ENCODE measurements at places on chromosomes 7 and 10.

DNA sequence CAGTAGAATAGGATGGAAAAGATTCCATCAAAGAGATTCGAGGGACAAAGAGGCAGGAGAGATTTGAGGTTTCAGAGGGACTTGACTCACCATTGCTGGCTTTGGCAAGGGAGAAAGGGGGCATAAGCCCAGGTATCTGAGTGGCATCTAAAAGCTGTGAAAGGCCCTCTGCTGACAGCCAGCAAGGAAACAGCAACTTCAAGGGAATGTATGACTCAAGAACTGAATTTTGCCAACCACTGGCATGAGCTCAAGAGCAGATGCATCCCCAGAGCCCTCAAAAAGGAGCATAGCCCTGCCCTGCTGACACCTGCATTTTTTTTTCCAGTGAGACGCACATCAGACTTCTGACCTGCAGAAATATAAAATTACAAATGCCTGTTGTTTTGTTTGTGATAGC is 19.6 kb upstream of the ADAM12 start:
- DNase-seq = no peak

DNA sequence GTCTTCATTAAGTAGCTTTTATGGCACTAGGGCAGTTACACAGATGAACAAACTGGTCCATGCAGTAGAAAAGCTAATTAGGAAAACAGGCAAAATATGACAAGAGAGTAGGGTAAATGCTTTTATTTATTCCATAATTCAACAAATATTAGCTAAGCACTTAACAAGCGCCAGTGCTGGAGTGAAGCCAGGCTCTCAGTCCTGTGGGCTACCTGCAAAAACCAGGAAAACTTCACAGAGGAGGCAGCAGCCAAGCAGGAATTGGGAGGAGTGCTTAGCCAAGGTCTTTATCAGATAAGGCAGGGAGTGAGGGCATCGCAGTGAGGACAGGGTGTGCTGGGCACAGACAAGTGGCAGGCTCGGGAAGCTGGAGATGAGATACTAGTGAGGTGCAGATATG is 4.9 kb upstream of the KAT6B start:
- DNase-seq = peak; percentile 95

DNA sequence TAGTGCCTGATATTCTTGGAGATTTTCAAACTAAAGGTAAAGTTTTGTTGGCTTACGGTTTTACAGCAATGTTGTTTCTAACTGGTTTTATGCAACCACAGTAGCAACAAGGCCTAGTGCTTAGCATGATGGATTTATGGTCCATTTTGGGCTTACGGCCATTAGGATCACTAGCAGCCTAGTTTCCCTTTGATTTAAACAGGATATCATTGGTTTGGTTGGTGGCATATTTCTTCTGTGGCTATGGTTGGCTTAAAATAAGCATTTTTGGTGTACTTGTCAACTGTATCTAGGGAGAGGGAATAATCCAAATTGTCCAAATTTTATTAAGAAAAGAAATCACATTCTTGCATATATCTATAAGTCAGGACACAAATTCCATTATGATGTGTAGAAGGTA is 194.0 kb downstream of the HDAC9 start:
- DNase-seq = no peak

- DNase-seq = no peak
Measured at GRCh38 chr7:26574476-26574875, 282.8 kb downstream of the SNX10 start.

DNA sequence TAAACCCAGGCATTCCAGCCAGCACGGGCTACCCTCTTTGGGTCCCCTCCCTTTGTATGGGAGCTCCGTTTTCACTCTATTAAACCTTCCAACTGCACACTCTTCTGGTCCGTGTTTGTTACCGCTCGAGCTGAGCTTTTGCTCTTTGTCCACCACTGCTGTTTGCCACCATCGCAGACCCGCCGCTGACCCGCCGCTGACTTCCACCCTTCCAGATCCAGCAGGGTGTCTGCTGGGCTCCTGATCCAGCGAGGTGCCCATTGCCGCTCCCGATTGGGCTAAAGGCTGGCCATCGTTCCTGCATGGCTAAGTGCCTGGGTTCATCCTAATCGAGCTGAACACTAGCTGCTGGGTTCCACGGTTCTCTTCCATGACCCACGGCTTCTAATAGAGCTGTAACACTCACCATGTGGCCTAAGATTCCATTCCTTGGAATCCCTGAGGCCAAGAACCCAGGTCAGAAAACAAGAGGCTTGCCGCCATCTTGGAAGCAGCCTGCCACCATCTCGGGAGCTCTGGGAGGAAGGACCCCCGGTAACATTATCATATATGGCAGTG is 14.5 kb downstream of the ZNF277 start:
- no peak for DNase-seq

GRCh38 chr7:78329001-78329655 is 530.6 kb downstream of the PHTF2 start:
- no peak for DNase-seq

- no peak for DNase-seq
Measured at GRCh38 chr10:51861051-51861450, 161.7 kb upstream of the CSTF2T start.

- DNase-seq = no peak
Measured at GRCh38 chr10:75334720-75335119, 66.8 kb downstream of the ZNF503 start.

GRCh38 chr7:153087498-153087897 is 327.9 kb downstream of the ACTR3B start:
- no peak for DNase-seq

DNA sequence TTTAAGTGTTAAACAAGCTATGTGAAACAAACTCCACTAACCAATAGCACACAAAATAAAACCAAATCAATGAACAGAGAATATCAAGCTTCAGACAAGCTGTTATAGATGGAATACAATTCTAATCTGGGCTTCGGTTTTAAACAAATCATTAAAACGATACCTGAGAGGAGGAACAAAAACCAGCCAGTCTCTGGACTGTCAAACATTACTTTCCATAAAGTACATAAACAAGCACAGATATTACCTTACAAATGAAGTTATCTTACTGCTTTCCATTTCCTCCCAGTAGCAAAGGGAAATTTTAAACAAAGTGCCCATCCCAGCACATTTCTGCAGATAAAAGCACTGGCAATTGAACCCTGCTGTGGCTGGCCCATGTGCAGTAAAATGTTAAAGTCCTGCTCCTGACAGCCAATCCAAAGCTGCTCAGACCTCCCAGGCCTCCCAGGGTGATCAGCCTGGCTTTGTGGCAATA is 128.0 kb downstream of the NRCAM start:
- no peak for DNase-seq

DNA sequence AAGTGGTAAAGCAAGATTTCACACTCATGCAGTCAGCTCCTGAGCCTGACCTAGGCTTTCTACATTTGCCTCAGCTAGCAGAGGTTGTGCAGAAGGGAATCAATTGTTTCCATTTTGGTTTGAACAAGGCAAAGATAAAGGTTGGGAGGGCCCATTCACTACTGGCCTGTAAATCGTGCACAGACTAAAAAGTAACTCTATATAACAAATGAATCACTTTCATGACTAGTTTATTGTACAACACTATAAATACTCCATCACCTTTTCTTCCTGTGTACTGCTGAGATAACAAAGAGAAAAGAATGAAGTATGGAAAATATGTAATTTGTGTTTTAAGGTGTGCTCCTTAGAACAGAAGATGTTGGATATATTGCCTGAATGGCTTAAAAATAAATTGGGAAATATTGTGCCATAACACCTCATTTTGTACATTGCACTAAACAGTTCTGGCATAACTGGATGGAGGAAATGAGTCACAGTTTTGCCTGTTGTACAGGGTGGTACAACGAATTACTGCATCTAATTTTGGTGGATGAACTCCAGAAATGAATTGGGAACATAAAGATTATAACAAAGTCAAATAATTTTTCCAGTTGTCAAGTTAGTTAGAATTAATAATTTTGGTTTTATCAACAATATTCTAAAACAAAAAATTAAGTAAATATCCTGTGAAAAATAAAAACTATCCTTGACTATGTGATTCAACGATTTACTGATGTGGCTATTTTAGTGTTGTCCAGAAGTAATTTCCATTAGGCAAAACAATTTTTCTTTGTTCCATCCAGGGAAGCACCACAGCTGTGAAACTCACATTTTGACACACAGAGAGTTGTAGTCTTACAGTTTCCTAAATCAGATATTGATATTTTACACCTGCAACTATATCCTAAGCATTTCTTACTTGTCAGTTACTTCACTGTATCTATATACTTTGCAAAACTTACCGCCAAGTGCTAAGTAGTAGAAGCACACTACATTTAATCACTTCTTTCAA is 18.0 kb downstream of the SEMA3C start:
- DNase-seq = no peak

GRCh38 chr7:24755541-24756407 is 1.5 kb downstream of the GSDME start:
- no peak for DNase-seq

- DNase-seq = no peak
Measured at GRCh38 chr7:64557601-64558322, 5.1 kb downstream of the ZNF680 start.

DNA sequence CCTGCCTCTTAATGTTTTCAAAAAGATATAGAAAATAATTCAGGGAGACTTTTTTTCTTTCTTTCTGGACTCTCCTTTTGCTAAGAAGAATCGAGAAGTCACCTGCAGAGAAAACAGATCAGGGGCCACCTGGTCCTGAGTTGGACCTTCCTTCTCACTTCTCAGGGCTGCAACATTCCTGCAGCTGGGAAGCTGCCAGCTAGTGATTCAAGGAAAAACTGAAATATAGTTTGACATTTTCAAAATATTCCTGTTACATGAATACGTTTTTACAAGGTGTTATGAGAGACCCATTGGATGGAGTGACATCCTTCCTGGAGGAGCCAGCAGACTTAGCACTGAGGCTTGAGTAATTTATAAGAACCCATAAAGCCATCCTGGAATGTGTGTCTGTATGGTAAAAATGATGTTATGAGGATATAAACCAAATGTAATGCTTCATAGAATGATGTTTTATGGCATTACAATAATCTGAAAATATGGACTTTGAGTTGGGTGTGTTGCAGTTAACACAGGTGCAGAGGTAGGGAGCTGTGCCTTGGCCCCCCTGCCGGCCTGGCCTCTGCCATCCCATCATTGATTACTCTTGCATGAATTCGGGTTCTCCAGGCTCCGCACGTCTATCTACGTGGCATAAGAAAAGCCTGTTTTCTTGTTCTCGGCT is 149.7 kb downstream of the PAXIP1 start:
- DNase-seq = no peak

GRCh38 chr10:130958003-130958402 is 353.5 kb downstream of the TCERG1L start:
- no peak for DNase-seq

DNA sequence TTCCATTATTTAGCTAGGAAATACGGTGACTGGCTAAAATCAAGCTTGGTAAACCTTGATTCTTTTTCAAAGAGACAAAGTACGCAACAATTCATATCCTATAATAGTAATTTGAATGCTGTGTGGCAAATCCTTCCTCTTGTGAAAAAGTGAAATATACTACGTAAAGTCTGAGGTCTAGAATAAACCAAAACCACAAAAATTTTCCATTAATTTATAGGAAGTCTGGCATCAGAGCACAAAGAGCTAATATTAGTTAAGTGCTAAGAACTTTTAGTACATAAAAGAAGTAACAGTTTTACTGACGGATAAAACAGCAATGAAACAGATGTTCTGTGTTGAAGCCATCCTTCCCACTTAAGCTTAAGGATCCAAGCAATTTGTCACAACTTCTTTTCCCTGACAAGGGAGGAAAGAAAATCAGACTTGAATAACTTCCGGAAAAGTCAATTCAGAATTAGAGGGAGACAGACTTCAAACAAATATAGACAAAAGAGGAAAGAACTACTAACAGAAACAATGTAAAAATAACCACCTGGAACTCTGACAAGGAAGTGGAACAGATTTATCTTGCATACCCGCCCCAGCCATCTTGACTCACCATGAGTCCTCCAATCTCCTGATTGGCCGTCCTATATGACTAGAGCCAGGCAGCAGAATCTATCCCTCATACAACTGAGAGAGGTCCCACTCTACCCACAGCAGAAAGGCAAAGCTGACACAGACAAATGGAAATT is 34.6 kb downstream of the RHEB start:
- DNase-seq = no peak

DNA sequence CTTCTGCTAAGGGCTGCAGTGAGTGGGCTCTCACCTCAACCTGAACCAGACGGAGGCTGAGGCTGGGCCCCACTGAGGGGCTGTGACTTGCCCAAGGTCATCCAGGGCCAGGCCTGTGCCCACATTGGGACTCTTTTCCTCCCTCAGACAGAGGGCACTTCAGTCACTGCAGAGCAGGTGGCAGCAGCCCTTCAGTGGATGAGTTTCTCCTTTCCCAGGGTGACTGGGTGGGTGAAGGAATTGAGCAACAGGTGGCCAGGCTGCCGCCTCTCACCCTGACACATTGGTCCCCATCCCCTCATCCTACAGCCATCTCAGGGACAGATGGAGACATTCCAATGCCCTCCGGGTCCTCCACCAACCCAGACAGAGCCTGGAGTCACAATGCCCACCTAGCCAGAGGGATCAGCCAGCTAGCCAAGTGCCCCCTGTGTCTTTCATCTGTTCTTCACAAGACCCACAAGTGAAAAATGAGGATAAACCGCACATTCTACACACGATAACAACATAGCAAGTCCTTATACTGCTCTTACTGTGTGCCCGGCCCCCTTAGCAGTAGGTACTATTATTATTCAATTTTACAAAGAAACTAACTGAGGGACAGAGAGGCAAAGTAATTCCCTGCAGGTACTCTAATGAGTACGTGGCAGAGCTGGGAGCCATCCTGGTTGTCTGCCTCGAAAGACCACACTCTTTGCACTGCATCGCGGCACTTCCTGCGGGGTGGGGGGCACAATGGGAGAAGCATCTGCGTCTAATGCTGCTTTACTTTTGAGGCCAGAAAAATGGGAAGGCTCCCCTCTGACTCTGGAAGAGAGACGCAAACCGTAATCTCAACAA is 1.7 kb upstream of the SLC18A3 start:
- DNase-seq = no peak

DNA sequence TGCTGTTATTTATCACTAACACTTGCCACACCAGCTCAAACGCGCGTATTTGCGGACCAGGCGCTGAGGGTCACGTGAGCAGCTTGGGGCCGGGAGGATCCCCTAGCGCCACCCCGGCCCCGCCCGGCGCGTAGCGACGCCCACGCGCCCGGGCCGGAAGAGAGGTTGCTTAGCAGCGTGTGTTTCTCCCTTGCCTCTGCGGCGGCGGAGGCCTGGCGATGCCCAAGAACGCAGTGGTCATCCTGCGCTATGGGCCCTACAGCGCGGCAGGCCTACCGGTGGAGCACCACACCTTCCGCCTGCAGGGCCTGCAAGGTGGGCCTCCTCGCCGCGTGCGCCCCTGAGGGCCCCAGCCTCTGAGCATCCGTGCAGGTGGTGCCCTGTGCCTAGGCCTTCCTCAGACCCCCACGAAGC is at the start of gene C10orf53:
C10orf53 (plus strand) TSS at position 172 of the 414 bp plus-strand sequence; CDS start at position 219, 47 bp downstream.
- DNase-seq = peak; percentile 51

DNA sequence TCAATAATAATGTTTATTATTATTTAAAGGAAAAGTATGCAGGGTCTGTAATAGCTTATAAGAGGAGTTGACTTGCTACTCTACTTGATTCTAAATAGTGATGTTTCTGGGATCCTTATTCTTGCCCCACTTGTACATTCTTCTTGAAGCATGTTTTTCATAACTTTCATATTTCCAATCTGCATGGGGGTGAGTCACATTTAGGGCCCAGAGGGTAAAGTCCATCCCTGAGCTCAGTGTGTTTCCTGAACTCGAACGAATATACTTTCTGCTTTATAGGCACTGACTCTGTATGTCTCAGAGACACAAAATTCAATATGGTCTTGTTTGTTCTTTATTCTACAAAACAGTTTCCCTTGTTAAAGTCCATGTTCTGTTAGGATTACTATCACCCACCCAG is 61.0 kb upstream of the SMIM30 start:
- DNase-seq = no peak

GRCh38 chr7:90569368-90569767 is 26.8 kb upstream of the CDK14 start:
- no peak for DNase-seq

- no peak for DNase-seq
Measured at GRCh38 chr10:114058297-114058696, 14.6 kb downstream of the ADRB1 start.

Data from DMS153 (cell line).